Activated CD8-positive, alpha-beta T cell treated with anti-CD3 and anti-CD28 coated beads, Interleukin-2, amount 10 ng/mL, durations not matched to agents 7 days and 5 days (primary cell): ENCODE measurements at places on chromosomes 6 and 20. TPM values are rescaled to one million over a fixed set of nuclear protein-coding genes. Genes with fewer than 3 reads are reported as not detected.

- H3K4me1 ChIP-seq = peaks cover 38% of the 10 kb centered on the region
- no peaks in the 10 kb centered on the region for H3K27me3 ChIP-seq
- H3K27ac ChIP-seq = peak overlapping the region; percentile 71
These were observed 4.2 kb downstream of the AKIRIN2 start for GRCh38 chr6:87697581-87698546.

DNA sequence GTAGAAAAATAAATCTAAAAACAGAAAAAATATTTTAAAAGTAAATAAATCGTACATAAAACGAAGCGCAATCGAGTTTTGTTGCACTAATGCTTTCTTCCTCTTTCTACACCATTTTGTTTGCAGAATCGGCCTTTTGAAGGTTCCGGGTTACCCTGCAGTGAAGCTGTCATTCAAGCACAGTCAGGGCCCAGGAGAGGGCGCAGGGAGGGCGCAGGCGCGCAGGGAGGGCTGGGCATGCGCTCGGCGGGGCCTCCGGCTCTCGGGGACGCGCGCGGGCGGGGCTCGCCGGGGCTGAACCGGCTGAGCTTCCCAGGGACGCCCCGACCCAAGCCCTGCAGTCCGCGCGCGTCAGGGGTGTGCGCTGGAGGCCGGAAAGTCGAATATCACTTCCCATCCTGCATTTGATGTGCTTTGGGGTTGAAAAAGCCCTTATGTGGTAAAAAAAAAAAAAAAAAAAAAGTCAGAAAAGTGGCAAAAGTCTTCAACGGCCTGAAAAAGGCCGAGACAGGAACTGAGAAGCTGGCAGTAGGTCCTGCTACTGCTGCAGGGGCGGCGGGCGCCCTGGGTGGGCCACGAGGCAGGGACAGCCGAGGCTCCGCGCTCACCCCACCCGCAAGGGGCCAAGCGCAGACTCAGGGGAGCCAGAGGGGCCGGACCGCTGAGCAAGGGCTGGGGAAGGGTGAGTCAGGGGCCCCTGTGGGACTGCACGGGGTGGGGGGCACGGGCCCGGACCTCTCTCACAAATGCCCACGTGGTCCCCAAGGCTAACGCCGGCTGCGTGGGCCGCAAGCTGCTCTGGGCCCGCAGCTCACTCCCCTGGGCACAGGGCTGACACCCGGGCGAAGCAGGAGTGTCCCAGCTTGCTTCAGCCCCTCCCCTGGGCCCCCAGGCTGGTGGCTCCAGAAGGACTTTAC, 40.5 kb downstream of the THBS2 start:
- no peaks in the 10 kb centered on the region for H3K27me3 ChIP-seq
- peaks cover 13% of the 10 kb centered on the region for H3K4me1 ChIP-seq
- DNase-seq = peak; percentile 93
- peak overlapping the region; percentile 30 for H3K27ac ChIP-seq
- peaks cover 22% of the 10 kb centered on the region for H3K36me3 ChIP-seq

GRCh38 chr6:129136751-129137150, 253.8 kb downstream of the LAMA2 start:
- no peaks in the 10 kb centered on the region for H3K36me3 ChIP-seq
- H3K4me1 ChIP-seq = no peaks in the 10 kb centered on the region
- H3K27ac ChIP-seq = no peak overlapping the region
- H3K4me3 ChIP-seq = no peak overlapping the region

DNA sequence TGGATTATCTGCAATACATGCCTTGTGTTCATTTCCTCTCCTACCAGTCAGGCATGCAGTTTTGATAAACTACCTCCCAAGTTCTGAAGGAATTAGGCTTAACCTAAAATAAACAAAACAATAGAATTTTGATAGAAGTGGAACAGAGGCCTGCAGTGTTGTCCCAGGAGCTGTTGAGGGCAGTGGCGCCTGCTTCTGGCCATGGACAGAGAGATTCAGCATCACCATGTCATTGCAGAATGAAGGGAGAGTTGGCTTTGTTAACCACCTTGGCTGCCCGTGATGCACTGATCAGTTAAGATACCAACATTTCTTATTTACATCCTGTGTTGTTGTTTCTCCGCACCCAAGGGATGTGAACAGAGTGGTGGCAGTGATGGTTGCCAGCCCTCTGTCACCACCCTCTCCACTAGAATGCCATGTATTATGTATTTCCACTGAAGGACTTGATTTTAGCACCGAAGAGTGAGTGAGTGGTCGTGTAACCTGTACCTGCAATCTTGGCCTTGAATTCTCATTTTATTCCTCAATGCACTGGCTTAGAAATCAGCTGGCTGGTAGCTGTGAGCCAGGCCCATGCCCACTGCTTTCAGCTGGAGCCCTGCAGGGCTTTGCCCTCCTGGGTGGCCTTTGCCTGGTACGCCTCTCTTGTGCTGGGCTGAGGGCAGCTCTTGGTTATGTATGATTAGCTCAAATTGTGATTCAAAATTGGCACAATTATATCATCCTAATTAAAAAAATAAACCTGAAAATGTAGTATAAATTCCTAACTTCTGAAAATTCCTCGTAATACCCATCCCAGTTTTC, 56.5 kb downstream of the SHLD1 start:
- no peaks in the 10 kb centered on the region for H3K27me3 ChIP-seq
- no peak overlapping the region for H3K4me3 ChIP-seq
- H3K36me3 ChIP-seq = no peaks in the 10 kb centered on the region
- no peak overlapping the region for H3K27ac ChIP-seq
- DNase-seq = no peak

DNA sequence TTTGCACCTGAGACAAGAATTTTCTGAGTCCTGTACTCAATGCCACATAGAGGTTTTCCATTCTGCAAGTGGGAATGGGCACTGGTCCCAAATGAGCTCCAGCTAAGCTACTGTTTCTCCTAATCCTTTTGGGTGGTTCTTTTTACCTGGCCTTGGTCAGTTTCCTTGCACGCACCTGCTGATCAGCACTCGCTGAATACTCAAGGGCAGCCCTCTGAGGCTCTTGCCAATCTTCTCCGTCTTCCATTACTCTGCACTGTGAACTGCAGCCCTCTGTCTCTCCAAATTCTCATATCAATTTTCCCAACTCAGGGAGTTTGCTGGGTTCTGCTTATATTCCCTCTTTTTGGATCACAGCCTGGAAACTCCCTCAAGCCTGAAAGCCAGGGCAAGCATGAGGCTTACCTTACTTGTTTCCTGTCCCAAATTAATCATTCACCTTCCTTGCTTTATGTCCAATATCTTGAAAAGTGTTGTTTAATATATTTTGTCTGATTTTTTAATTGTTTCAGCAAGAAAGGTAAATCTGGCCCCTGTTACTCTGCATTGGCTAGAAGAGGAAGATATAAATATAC, 138.0 kb upstream of the TBX18 start:
- no peaks in the 10 kb centered on the region for H3K36me3 ChIP-seq
- H3K4me3 ChIP-seq = no peak overlapping the region
- no peak for DNase-seq
- no peak overlapping the region for H3K27ac ChIP-seq
- H3K27me3 ChIP-seq = no peaks in the 10 kb centered on the region
- no peaks in the 10 kb centered on the region for H3K4me1 ChIP-seq

DNA sequence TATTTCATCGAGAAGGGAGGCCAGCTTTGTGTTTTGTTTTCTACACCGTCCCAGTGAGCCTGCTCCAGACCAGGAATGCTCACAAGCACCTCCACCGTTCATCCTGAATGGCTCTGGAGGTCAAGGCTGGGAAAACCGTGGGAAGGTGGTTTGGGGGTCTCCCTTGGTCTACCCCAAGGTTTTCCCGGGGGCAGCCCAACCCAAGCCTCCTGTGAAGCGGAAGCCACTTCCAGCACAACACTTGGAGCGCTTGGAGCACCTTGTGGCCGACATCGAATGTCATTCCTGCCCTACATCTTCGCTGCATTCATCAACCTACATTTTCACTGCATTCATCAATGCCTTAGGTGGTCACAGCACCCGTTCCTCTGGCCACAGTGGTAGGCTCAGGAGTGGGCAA, 255.6 kb upstream of the PMEPA1 start:
- H3K27me3 ChIP-seq = no peaks in the 10 kb centered on the region
- DNase-seq = no peak
- H3K27ac ChIP-seq = no peak overlapping the region
- no peak overlapping the region for H3K4me3 ChIP-seq
- H3K36me3 ChIP-seq = no peaks in the 10 kb centered on the region

- no peaks in the 10 kb centered on the region for H3K36me3 ChIP-seq
- DNase-seq = no peak
- peaks cover 16% of the 10 kb centered on the region for H3K4me1 ChIP-seq
- H3K27me3 ChIP-seq = peaks cover 9% of the 10 kb centered on the region
- no peak overlapping the region for H3K27ac ChIP-seq
These were observed 12.1 kb upstream of the NFATC2 start for GRCh38 chr20:51554538-51555165.

GRCh38 chr20:15039088-15039752, 701.8 kb upstream of the FLRT3 start:
- H3K27ac ChIP-seq = no peak overlapping the region
- DNase-seq = no peak
- no peak overlapping the region for H3K4me3 ChIP-seq
- no peaks in the 10 kb centered on the region for H3K4me1 ChIP-seq

GRCh38 chr6:33934731-33935270, 131.0 kb upstream of the MLN start:
- H3K27me3 ChIP-seq = peaks cover 35% of the 10 kb centered on the region
- H3K36me3 ChIP-seq = no peaks in the 10 kb centered on the region
- no peak overlapping the region for H3K4me3 ChIP-seq
- no peak for DNase-seq

GRCh38 chr6:65110031-65110430, 597.0 kb downstream of the EYS start:
- DNase-seq = no peak
- no peaks in the 10 kb centered on the region for H3K36me3 ChIP-seq
- H3K4me3 ChIP-seq = no peak overlapping the region
- H3K4me1 ChIP-seq = no peaks in the 10 kb centered on the region

DNA sequence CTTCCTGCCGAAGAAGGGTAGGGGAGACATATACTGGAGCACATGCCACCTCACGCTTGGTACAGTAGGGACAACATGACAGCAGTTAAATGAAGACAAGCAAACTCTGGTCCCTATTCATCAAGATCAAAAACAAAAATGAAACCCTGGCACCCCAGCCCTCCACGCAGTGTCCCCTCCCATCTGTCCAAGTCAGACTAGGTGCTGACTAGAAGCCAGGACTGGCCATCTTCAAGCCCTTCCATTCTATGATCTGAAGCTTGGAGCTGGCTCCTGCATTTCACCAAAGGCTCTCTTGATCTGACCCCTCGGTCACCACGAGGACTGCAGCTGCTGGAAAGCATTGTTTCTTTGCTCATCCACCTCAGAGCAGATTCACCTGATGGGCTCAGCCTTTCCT, 158.9 kb upstream of the GGTLC1 start:
- no peak for DNase-seq
- no peaks in the 10 kb centered on the region for H3K36me3 ChIP-seq
- H3K27ac ChIP-seq = no peak overlapping the region
- no peak overlapping the region for H3K4me3 ChIP-seq

PROKR2 gene
- total RNA-seq = not detected

GPR6 gene
- not detected for total RNA-seq

TMC2 gene
- not detected for total RNA-seq

MROH8 gene
- 2.8 TPM for total RNA-seq

GPX6 gene
- not detected for total RNA-seq

TTI1 gene
- 29.3 TPM for total RNA-seq
